ENCODE measurements at places on chromosomes 16 and 17.

DNA sequence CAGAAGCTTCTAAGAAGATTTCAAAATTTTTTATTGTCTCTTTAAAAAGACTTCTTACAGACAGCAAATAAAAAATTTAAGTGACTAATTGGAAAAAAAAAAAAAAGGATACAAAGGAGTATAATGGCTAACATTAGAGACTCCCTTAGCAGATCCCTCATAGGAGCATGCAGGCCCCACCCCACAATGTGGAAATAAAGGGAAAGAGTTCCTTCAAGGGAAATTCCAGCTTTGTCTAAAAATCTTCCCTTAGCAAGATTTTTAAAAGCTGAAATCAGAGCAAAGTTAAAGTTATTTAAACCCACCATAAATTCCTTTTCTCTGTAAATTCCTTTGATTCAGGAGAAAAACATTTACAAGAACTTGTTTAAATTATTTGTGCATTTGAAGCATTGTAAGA is 32.5 kb upstream of the NOS2 start:
- DNase-seq: no peak

- DNase-seq: no peak
Measured at GRCh38 chr16:48053418-48053745, 102.4 kb downstream of the ABCC12 start.

GRCh38 chr17:1515640-1516387 is 598 bp downstream of the INPP5K start:
- DNase-seq: peak; percentile 67

GRCh38 chr17:63479495-63480184 is 2.8 kb downstream of the ACE start:
- DNase-seq: no peak

DNA sequence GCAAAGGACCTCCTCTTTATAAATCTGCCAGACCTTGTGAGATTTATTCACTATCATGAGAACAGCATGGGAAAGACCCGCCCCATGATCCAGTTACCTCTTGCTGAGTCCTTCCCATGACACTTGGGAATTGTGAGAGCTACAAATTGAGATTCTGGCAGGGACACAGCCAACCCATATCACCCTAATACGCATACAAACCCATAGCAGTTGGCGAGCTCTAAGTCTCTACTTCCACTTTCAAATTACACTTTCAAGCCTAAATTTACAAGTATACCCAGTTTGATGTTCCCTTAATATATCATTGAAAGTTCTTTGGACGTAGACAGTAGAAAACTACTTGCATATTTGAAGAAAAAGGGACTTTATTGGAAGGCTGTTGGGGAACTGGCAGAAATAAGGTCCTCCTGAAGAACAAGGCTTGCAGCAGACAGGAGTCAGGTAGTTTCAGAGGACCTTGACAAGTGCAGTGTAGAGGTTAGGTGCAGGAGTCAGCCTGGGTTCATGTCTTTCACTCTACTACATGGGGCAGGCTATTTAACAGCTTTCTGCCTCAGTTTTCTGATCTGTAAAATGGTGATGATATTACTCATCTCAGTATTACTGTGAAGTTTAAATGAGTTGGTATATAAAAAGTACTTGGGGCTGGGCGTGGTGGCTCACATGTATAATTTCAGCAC is 107.9 kb upstream of the EEF2KMT start:
- no peak for DNase-seq

DNA sequence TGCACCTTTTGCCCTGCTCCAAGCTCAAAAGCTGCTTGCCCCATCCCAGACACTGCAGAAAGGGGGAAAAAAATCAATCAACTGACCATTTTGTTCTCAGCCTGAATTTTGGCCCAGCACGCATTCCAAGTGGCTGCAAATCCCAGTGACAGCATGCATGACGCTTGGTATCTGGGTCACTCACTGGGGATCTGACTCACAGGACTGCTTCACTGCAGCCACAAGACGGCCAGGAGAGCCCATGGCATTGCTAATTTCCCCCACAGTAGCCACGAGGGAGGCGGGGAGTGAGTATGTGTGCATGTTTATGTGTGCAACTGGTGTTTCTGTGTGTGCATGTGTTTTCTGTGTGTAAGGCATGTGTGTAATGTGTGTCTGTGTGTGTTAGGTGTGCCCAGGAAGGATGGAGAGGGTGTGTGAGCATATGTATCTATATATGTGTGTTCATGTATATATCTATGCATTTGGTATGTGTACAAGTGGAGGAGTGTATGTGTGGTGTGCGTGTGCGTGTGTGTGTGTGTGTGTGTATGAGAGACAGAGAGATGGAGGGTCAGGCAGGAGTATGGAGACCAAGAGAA is 33.8 kb downstream of the SDK2 start:
- no peak for DNase-seq

DNA sequence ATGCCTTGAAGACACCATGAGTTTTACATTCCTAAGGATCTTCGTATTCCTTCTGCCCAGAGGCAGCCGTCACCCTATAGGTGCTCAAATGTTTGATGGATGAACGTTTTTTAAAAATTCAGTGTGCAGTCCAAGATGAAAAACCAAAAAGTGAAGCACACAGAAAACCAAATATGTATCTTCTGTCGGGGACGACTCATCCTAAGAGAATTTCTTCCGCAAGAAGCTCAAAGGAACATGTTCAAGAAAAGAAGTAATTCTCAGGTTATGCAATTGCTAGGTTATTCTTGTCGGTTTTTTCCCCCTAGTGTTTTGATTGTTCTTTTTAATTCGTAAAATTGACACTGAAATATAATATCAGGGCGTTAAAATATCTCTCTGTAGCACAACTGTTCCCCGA is 1.4 kb downstream of the CENPV start:
- DNase-seq: no peak

GRCh38 chr17:2706911-2707510 is 4.6 kb downstream of the CLUH start:
- DNase-seq: no peak

- DNase-seq: no peak
Measured at GRCh38 chr16:81994485-81994884, 16.8 kb downstream of the SDR42E1 start.

DNA sequence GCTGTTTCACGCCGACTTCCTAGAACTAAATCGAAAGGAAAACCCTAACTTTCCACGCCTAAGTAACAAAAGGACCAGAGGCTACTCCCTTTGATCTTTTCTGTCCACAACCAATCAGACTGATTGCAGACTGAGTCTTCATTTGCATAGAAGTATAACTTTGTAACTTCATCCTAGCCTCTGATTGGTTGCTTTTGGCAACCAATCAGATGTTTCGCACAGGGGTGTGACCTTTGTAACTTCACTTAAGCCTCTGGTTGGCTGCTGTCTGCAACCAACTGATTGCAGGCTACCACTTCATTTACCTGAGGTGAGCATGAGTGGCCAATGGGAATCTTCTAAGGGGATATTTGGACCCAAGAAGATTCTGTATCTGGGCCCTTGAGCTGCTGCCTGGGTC is 17.4 kb upstream of the ICAM2 start:
- no peak for DNase-seq

GRCh38 chr17:41972571-41973407 is 6.2 kb downstream of the CNP start:
- no peak for DNase-seq

DNA sequence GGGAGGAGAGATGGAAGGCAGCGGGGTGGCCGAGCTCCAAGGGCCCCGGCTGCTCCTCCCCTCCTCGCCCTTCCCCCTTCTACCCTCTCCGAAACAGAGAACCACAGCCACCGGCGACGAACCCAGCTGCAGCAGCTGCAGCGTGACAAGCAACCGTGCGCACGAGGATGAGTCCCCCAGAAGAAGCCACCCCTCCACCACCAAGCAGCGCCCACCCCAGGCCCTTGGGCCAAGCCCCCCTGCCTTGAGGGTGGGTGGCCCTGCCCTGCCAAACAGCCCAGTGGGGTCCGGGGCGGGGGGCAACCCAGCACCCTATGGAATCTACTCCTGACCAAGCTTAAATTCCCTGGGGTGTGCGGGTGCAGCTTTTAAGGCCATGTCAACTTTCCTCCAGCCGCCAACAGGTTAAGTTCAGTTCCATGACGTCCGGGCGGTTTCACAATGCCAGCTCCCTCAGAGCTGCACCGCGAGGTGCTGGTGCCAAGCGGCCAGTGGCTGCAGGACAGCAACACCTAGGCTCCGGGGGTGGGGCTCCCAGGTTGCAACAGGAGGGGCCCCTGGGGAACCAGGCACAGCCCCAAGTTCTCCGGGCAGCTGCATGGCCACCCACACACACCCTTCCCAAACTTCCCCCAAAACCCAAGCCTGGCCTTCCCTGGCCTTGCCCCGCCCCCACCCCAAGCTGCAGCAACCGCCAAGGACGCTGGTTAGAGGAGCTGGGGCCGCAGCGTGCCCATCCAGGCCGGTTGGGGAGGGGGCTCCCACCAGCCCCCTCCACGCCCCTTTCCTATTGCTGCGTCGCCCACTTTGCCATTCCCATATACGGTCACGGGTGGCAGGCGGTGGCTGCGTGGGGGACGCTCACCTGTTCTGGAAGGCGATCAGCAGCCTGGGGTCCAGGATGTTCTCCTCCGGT is 2.0 kb downstream of the CBX4 start:
- DNase-seq: peak; percentile 87

DNA sequence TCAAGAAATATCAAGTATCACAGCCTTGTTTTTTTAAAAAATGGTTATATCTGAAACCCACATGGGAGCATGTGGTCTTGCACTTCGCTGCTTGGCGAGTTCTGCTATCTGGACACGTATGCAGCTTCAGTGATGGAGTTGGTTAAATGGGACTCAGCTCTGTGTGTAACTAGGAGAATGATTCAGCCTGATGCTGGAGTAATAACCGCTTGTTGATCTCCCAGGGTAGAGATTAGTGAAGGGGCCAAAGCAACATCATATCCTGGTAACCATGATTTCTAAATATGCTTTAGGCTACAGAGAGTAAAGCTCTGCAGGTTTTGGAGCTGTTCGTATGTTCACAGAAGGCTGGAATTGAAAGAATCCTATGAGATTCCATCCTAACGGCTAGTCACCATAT is 63.2 kb downstream of the IQCK start:
- DNase-seq: no peak

DNA sequence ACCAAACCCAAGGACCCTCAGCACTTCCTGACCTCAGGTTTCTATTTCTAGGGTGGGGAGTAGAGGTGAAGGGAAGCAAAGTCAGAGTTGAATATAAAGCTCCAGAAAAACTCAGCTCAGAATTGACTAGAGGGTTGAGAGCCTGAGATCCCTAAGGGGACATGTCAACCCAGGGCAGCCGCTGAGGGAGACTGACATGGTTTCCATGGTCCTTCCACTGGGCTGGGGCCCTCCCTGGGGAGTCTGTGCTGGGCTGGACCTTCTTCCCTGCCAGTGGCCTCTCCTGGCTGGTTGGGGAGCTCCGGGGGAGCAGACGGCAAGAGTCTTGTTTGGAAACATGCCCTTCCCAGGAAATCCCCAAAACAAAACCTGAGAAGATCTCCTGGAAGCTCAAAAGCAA is 121.3 kb downstream of the METRNL start:
- DNase-seq: no peak

DNA sequence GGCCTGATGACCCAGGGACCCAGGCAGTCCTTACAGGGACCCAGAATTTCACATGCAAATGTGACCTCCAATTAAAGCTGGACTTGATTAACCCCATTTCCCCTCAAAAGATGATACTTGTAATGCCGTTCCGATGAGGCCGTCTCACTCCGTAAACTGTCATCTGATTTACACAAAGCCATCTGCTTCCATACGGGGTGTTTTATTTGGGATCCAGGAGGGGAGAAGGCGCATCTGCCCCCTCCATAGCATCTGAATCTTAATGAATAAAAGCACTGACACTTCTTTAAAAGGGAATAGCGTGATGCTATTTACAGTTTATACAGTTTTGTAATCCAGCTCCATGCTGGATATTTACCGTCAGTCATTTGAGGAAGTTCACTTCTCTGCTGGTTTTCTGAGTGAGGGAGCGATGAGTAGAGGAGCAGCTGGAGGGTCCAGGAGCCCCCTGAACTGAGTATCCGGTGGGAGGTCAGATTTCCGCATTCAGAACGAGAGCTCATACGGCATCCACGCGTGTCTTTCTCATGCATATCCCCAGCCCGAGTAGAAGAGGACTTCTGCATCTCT is 452.7 kb downstream of the WWOX start:
- peak; percentile 45 for DNase-seq

GRCh38 chr16:68265078-68265920 is 973 bp downstream of the SLC7A6 start:
- DNase-seq: peak; percentile 64

- DNase-seq: no peak
Measured at GRCh38 chr16:3566990-3567389, 10.2 kb downstream of the NLRC3 start.

- DNase-seq: peak; percentile 85
Measured at GRCh38 chr17:80263253-80264204, 2.9 kb downstream of the RNF213 start.

GRCh38 chr16:1729026-1729425 is 23.0 kb downstream of the MAPK8IP3 start:
- no peak for DNase-seq

- no peak for DNase-seq
Measured at GRCh38 chr17:38857271-38857670, 3.8 kb upstream of the RPL23 start.

GRCh38 chr17:64229815-64230728 is 33.0 kb downstream of the TEX2 start:
- DNase-seq: no peak

DNA sequence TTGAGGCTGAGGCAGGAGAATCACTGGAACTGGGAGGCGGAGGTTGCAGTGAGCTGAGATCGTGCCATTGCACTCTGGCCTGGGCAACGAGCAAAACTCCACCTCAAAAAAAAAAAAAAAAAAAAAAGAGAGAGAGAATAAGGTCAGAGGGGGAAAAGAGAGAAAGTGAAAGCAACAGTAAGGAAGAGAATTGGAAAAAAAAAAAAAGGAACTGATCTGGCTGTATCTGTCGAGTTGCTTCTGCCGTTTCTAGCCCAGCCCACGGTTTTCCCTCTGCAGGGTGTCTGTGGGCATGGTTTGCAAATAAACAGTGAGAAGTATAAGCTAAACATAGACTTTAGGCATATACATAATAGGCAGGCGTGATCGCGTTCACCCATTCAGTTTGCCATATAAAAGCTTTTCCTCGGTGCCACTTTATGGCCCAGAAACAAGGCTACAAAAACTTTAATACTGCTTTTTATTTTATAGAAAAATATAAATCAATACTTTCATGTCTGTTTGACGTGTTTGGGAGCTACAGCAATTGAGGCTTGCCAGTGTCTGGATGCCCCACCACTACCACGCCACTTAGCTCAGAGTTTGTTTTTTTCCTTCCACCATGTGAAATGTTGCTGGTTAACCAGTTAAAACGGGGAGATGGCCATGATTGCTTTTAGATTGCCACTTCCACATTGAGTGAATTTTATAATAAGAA is 436.7 kb downstream of the MAF start:
- peak; percentile 91 for DNase-seq

- no peak for DNase-seq
Measured at GRCh38 chr17:61239327-61239726, 160.3 kb upstream of the TBX2 start.

- no peak for DNase-seq
Measured at GRCh38 chr17:74760404-74761105, 12.1 kb downstream of the NHERF1 start.
